NCI-H774 (cell line): ENCODE measurements at places on chromosomes 6 and 20.

DNA sequence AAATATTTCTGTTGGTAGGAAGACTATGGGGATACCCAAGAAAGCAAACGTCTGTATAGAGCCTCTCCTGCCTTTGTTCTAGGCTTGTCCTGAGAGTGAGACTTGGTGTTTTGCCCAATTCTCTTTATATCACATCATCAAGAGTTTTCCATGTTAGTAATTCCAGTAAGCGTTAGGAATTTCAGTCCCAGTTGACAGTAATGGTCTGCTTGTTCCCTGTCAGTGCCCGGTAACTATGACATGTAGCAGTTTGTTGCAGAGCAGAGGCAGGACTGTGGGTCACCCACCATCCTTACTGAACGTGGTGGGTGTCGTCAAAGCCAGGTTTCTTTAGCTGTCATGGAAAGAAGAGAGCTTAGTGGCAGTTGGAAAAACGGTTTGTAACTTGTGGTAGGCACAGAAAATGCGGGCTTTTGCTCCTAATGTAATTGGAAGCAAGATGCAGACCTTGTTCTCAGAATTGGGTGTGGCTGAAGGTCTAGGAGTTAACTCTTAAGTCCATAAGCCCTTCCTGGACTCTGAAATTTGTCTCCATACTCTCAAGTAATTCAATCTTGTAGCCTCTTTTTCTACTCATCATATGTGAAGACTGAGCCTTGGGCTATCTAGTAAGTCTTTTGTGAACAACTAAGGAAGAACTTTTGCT lies 188.8 kb downstream of the TMEM242 start:
- DNase-seq = no peak

DNA sequence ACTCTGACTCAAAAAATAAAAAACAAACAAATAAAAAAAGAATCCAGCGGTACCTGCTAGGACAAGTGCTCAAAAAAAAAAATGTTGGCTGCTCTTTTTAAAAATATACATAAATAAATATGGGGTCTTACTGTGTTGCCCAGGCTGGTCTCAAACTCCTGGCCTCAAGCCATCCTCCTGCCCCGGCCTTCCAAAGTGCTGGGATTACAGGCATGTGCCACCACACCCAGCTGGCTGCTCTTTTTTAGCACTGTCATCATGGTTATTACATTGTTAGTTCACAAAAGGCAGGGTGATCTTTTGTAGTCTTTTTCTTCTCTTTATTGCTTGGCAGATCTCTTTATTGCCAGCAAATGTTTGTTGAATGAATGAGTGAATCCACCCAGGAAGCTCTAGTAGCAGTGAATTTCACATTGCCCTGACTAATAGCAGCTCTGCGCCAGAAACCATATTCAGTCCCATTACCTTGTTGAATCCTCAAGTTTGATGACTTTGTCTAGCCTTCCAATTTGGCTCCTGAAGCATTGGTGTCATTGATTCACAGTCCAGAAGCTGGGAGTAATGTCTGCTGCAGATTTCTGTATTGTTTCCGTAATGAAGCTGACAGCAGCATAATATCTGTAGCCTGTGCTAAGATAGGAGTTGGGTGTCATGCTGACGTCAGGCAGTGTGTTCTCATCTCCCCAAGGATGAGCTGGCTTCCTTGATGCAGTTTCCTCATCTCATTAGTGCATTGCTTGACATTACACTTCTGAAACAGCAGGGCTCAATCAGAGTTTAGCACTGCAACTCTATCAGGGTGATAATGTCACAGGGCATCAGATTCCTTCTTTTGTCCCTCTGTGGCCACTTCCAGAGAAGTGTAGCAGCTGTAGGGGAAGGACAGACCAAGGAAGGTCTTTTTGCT lies 84.9 kb upstream of the TGM3 start:
- no peak for DNase-seq

DNA sequence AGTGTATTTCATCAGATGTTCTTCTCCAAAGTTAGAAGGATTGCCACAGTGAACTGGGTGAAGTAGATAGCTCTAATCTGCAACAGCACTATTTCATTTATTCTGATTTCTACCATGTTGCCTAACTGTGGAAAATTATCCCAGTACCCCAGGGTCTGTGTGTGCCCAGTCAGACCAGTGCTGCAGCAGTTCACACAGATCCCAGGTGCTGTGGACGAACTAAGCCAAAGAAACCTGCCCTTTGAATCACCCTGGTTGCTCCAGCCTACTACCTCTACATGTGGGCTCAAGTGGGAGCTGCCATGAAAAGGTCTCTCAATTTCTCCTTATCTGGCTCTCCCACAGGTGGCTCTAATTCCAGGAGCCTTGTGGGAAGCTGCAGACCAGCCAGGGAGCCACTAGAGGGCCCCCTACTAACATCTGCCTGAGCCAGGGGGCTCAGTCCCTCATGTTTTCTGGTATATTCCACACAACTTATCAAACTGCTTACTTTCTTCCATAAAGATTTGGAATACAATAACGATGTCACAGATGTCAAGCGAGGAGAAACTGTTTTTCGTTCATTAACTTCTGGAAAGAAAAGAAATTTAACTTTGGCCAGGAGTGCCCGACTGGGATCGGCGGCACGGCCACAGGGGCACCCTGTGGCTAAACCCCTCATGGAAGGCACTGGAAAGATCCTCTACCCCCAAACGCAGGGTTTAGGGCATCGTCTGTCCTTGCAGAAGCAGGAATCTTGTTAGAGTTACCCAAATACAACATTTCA lies 31.6 kb upstream of the LY86 start:
- DNase-seq = peak; percentile 28

DNA sequence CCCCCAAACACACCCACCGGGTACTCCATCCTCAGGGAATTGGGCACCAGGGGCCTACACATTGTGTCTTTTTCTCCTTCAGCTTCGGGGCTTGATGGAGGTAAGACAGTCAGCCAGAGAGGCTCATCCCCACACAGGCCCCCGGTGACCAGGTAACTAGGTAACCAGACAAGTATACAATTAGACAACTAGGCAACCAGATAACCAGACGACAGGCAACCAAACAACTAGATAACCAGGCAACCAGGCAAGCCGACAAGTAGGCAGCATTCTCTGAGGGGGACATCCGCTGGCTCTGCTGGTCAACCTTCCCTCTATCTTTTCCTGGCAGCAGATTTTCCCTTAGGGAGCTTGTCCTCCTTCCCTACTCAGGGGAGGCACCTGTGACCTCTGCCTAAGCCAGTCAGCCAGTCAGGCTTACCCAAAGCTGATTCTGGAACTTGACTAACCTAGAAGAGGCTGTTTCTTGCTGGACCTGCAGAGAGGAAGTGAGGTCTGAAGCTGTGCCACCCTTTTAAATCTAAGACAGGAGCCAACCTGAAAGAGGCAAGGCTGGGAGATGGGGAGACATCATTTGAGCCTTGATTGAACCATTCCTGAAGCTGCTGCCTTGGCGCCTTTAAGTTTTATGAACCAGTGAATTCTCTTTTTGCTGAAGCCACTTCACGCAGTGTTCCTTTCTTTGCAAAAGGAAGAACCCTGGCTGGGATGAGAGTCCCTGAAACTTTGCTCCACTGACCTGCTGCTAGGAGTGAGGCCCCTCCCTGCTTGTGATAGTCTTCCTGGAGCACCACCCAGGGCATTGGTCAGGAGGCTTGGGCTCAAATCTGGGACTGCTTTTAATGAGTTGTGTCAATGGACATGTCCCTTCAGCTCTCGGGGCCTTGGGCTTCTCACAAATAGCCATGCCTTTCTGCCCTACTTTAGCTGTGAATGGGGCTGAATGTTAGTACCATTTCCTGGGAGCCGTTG lies 96.4 kb upstream of the RNF24 start:
- no peak for DNase-seq

GRCh38 chr20:57948180-57948955 lies 238.6 kb upstream of the PMEPA1 start:
- no peak for DNase-seq

DNA sequence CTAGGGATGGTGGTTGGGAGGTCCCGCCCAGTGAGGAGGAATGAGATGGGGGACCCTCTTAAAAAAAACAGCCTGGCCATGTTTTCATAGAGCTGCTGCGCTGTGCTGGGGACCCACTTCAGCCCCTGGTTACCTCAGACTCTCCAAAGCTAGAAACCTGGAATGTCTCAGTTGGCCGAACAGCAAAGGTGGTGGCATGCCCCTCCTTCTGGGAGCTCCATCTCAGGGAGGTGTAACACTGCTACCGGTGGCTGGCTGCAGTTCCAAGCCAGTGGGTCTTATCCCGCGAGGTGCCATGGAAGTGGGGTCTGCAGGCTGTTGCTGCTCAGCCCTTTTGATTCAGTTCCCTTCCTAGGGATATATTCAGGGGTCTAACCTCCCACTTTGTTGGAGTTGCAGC lies 35.7 kb upstream of the TFB1M start:
- no peak for DNase-seq

GRCh38 chr6:57147955-57148858 lies 23.9 kb upstream of the BAG2 start:
- no peak for DNase-seq

DNA sequence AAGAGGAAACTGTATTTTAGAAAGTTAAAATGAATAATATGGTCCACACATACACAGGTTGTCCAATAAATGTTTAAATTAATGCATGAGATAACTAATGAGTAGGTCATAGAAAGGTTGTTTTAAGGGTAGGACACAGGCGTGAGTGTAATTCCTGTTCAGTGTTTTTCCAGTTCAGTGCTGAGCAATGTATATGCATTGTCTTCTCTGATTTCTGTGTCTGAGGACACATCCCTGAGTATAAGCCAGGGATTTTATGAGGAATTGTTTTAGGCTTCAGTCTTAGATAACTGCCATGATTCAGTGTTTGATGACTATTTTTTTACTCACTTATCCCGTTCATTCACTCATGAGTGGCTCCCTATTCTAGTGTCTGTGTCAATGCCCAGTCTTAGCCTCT lies 298.5 kb upstream of the TBX18 start:
- DNase-seq = no peak

DNA sequence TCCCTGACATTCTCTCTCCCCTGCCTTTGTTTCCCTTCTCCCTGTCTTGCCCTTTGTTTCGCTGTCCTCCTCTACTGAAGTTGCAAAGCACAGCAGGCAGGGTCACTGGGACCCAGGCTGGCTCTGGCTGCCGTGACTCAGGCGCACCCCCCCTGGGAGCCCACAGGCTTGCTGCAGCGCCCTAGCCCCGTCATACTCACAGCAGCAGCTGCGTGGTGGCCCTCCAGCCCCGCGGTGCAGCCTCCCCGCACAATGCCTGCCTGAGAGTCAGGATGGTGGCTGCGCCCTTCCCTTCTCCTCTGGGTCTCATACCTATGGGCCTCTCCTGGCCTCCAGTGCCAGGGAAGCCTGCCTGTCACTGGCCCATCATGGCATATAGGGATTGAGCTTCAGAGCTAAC lies 41.7 kb downstream of the TXNDC5 start:
- no peak for DNase-seq
